Neural progenitor cell (in vitro differentiated cells): ENCODE measurements at places on chromosomes 5 and 9. TPM values are rescaled to one million over a fixed set of nuclear protein-coding genes. Genes with fewer than 3 reads are reported as not detected.

The RAB3C gene
- total RNA-seq = 3.8 and 14.2 TPM in 2 replicates

The NUTM2F gene
- 0.22 TPM in 1 of 2 replicates, not detected in the other for total RNA-seq

GRCh38 chr5:36878392-36879082, 2.0 kb downstream of the NIPBL start:
- H3K27me3 ChIP-seq = no peaks in the 10 kb centered on the region
- peak; percentile 92 for DNase-seq
- H3K4me3 ChIP-seq = peak overlapping the region; percentile 95

The TOR1A gene
- 39.6 and 42.4 TPM in 2 replicates for total RNA-seq

- no peaks in the 10 kb centered on the region for H3K27me3 ChIP-seq
- no peaks in the 10 kb centered on the region for H3K4me1 ChIP-seq
- no peaks in the 10 kb centered on the region for H3K36me3 ChIP-seq
- DNase-seq = no peak
- no peak overlapping the region for H3K27ac ChIP-seq
Measured at GRCh38 chr5:127471211-127471610, 46.2 kb upstream of the PRRC1 start.

The SLC24A2 gene
- total RNA-seq = 0.43 and 0.46 TPM in 2 replicates

The BTNL9 gene
- 0.24 and 0.56 TPM in 2 replicates for total RNA-seq
